ENCODE measurements at places on chromosomes 5 and 9. TPM values are rescaled to one million over a fixed set of nuclear protein-coding genes. Genes with fewer than 3 reads are reported as not detected.

DNA sequence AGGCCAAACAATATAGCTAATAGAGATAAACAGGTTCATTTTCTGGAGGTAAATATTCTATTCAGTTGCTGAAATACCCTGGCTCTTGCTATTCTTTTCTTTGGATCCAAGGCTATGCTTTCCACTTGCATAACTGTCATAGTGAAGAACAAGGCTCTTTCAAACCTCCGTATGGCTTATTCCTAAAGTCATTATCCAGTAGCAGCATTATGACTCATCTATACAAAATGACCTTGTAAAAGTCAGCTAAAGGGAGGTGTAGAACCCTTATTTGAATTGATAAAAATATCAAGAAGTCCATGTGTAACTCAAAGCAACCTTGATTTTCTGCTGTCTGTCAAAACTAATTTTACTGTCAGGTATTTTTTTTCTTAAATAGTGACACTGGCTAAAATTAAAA is 447.8 kb downstream of the PLK2 start:
- no peaks in the 10 kb centered on the region for H3K4me1 ChIP-seq
- no peak for DNase-seq
- H3K27me3 ChIP-seq = no peaks in the 10 kb centered on the region
- no peak overlapping the region for H3K4me3 ChIP-seq

The CEMIP2 gene
- 81.2 TPM for total RNA-seq

DNA sequence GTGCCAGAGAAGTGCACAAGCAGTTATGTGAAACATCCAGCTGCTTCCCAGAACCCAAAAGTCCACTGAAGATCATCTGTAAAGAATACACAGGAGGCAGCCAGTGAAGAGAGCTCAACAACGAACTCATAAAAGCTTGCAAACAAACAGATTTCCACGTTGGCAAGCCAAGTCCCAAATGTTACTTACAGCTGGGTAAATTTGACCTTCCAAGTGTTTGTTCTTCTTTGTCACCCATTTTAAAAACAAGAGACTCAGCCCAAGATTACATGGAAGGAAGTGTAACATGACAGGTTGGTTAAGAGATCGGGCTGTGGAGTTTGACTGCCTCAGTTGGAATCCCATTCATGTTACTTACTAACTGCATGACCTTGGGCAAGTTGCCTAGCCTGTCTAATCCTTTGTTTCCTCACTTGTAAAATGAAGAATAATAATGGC is 174.9 kb upstream of the PAPPA start:
- H3K27ac ChIP-seq = no peak overlapping the region
- H3K36me3 ChIP-seq = no peaks in the 10 kb centered on the region
- H3K27me3 ChIP-seq = no peaks in the 10 kb centered on the region

GRCh38 chr5:132799392-132799791 is 13.7 kb upstream of the SOWAHA start:
- no peaks in the 10 kb centered on the region for H3K36me3 ChIP-seq
- H3K27ac ChIP-seq = no peak overlapping the region
- H3K4me1 ChIP-seq = no peaks in the 10 kb centered on the region
- DNase-seq = no peak
- H3K27me3 ChIP-seq = no peaks in the 10 kb centered on the region

The SLC9A3 gene
- total RNA-seq = 5.6 TPM

- H3K4me3 ChIP-seq = no peak overlapping the region
- H3K4me1 ChIP-seq = no peaks in the 10 kb centered on the region
- H3K36me3 ChIP-seq = no peaks in the 10 kb centered on the region
Measured at GRCh38 chr5:172497591-172498255, 43.4 kb upstream of the SH3PXD2B start.

GRCh38 chr5:117455236-117456233 is 880.9 kb upstream of the SEMA6A start:
- DNase-seq = no peak
- H3K4me3 ChIP-seq = peak overlapping the region; percentile 47
- H3K4me1 ChIP-seq = no peaks in the 10 kb centered on the region
- H3K27ac ChIP-seq = no peak overlapping the region
- no peaks in the 10 kb centered on the region for H3K36me3 ChIP-seq

- no peak overlapping the region for H3K27ac ChIP-seq
- H3K27me3 ChIP-seq = no peaks in the 10 kb centered on the region
- no peak overlapping the region for H3K4me3 ChIP-seq
Measured at GRCh38 chr9:8254541-8254940, 455.0 kb upstream of the DMAC1 start.

GRCh38 chr5:136242136-136242535 is 49.2 kb upstream of the SMIM32 start:
- H3K4me1 ChIP-seq = no peaks in the 10 kb centered on the region
- DNase-seq = no peak
- H3K4me3 ChIP-seq = no peak overlapping the region

- no peaks in the 10 kb centered on the region for H3K4me1 ChIP-seq
- H3K27me3 ChIP-seq = no peaks in the 10 kb centered on the region
- H3K4me3 ChIP-seq = no peak overlapping the region
Measured at GRCh38 chr5:67509402-67510186, 313.0 kb upstream of the CD180 start.

DNA sequence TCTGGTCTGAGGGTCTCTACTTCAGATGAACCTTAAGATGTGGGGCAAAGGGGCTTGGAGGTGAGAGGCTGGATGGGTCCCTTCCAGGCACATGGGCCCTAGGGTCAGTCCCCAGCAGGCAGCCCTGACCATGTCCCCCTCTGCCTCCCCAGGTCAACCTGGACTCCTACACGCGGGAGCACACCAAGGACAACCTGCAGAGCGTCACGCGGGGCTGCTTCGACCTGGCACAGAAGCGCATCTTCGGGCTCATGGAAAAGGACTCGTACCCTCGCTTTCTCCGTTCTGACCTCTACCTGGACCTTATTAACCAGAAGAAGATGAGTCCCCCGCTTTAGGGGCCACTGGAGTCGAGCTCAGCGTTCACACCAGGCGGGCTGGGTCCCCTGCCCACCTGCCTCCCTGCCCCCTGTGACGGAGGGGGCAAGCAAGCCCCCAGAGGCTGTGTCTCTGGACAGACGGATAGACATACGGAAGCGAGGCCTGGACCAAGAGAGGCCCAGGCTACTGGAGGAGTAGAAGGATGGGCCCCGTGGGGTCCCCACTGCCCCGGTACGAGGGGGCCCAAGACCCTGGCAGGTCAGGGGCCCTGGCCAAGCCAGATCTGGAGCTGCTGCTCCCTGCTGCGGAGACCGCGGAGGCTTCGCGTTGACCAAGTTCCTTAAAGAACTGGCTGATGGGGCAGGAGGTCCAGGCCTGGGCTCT is 133.2 kb downstream of the RGS3 start:
- H3K27ac ChIP-seq = peak overlapping the region; percentile 5
- H3K4me1 ChIP-seq = peaks cover 5% of the 10 kb centered on the region

GRCh38 chr5:139787568-139788293 is 7.9 kb upstream of the PSD2 start:
- H3K27me3 ChIP-seq = no peaks in the 10 kb centered on the region
- peak overlapping the region; percentile 69 for H3K27ac ChIP-seq
- no peaks in the 10 kb centered on the region for H3K4me1 ChIP-seq
- H3K4me3 ChIP-seq = peak overlapping the region; percentile 74
- no peaks in the 10 kb centered on the region for H3K36me3 ChIP-seq

DNA sequence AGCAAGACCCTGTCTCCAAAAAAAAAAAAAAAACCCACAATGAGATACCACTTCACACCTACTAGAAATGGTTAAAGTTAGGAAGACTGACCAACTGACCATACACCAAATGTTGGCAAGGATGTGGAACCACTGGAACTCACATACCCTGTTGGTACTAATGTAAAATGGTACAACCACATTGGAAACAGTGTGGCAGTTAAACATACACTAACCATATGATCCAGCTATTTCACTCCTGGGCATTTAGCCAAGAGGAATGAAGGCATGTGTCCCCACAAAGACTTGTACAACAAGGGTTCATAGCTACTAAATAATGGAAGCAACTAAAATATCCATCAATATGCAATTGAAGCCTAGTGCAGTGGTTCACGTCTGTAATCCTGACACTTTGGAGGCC is 21.3 kb downstream of the NAIF1 start:
- no peaks in the 10 kb centered on the region for H3K4me1 ChIP-seq
- H3K36me3 ChIP-seq = no peaks in the 10 kb centered on the region
- no peak overlapping the region for H3K4me3 ChIP-seq

DNA sequence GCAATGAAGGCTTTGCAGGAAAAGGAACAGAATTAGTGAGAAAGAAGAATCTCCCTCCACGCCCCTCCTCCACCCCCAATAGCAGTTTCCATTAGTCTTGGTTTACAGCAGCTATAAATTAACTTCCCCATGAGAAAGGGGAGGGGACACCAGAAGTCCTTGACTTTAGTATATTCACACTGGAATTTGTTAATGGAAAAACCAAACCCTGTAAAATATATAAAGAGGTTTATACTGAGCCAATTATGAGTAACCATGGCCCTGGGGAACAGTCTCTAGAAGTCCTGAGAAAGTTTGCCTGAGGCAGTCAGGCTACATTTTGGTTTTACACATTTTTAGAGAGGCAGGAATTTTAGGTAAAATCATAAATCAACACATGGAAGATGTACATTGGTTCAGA is 88.5 kb downstream of the ALDH1A1 start:
- no peak for DNase-seq
- no peaks in the 10 kb centered on the region for H3K27me3 ChIP-seq
- H3K4me3 ChIP-seq = no peak overlapping the region

DNA sequence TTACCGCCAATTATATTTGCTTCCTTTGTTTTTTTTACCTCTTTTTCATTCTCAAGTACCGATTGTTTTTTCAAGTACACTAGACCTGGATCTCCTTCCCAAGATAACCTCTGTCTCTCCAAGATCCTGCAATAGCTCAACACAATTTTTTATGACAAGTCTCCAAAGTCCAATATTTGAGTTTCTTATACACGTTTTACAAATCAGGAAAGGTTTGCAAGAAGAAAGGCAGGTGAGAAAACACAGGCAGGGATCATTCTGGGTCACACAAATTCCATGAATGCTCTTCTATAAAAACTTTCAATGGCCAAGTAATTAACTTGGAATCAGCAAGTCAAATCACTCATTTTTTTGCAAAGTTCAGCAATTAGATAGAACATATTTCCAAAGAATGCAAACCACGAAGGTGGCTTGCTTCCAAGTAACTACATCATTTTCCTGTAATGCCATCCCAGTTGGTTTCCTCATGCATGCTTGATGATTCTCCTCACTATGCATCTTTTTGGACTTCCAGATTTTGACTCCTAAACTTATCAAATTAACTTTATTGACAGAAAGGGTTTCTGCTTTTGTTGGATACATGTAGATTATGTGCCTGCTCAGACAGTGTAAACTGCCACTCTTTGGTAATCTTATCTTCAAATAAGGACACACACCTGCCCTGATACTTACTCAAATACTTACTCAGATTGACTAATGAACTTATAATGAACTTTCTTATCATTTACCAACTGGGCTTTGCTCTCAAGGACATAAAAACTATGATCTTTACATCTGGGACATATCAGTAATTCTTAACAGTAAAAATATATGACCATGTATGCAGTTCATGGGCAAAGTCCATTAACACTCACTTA is 24.7 kb upstream of the IFNE start:
- H3K4me1 ChIP-seq = no peaks in the 10 kb centered on the region
- DNase-seq = no peak
- H3K27me3 ChIP-seq = no peaks in the 10 kb centered on the region
- no peaks in the 10 kb centered on the region for H3K36me3 ChIP-seq

The PCDHA4 gene
- total RNA-seq = 5.4 TPM

DNA sequence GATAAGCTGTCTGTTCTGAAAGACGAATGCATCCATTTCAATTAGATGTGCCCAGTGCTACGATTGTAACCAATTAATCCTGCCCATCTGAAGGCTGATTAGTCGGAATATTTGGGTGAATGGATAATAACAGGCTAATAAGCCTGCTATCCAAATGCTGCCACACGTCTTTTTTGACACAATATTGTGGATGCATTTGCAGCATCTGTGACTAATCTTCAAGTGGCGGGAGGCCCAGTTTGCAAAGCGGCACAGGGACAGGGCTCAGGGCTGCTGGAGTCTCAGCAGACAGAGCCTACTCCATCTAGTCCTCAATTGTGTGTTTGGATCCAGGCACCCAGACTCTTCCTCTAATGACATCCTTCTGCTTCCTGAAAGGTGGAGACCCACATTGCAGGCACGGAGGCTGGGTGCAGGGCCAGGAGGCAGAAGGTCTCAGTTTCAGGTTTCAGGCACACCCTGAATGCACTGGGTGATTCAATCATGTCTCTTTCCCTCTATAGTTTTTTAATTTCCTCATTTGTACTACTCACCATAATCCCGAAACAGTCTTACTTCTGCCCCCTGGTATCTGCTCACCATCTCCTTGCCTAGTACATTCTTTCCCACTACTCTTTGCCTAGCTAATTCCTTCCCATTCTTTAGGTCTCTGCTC is 169.6 kb downstream of the ASTN2 start:
- no peak overlapping the region for H3K4me3 ChIP-seq
- H3K27me3 ChIP-seq = no peaks in the 10 kb centered on the region
- DNase-seq = no peak
- no peaks in the 10 kb centered on the region for H3K4me1 ChIP-seq
- no peaks in the 10 kb centered on the region for H3K36me3 ChIP-seq
- H3K27ac ChIP-seq = no peak overlapping the region

GRCh38 chr5:96336351-96336985 is 96.6 kb downstream of the PCSK1 start:
- H3K27me3 ChIP-seq = no peaks in the 10 kb centered on the region
- no peak overlapping the region for H3K4me3 ChIP-seq
- peaks cover 9% of the 10 kb centered on the region for H3K4me1 ChIP-seq
- DNase-seq = peak; percentile 78

DNA sequence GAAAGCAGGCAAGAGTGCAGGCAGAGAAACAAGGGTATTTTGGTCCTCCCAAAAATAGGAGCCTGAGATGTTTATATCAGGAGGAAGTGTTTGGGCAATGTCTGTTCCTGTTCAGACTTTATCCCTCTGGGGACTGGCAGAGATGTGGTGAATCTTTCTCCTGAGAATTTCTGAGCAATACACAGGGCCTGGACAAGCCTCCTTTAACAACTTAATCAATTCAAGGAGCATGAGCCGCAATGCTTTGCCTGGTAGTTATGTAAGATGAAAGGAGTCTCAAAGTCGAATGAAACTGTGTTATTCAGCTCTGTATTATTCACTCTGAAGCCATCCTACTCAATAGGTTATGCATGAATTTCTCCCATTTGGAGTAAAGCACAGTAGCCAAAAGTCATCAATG is 365.6 kb downstream of the MAN2A1 start:
- H3K27me3 ChIP-seq = no peaks in the 10 kb centered on the region
- peak overlapping the region; percentile 14 for H3K27ac ChIP-seq
- H3K4me1 ChIP-seq = no peaks in the 10 kb centered on the region
- no peaks in the 10 kb centered on the region for H3K36me3 ChIP-seq
- H3K4me3 ChIP-seq = no peak overlapping the region
- no peak for DNase-seq

- DNase-seq = no peak
- H3K4me3 ChIP-seq = no peak overlapping the region
- H3K27ac ChIP-seq = no peak overlapping the region
- no peaks in the 10 kb centered on the region for H3K36me3 ChIP-seq
- H3K27me3 ChIP-seq = no peaks in the 10 kb centered on the region
Measured at GRCh38 chr5:20033881-20034280, 45.9 kb upstream of the CDH18 start.
